Activated naive CD4-positive, alpha-beta T cell treated with anti-CD3 and anti-CD28 coated beads, Interleukin-2, amount 50 U/mL, for 72 hours (primary cell): ENCODE measurements at places on chromosomes 3 and 15. TPM values are rescaled to one million over a fixed set of nuclear protein-coding genes. Genes with fewer than 3 reads are reported as not detected.

The CSK gene
- total RNA-seq = 231 TPM

The BCL2A1 gene
- total RNA-seq = 79.8 TPM

The GOLGA6A gene
- total RNA-seq = not detected

The CLRN1 gene
- not detected for total RNA-seq

The TMA7 gene
- total RNA-seq = 168 TPM

The ZNF660 gene
- total RNA-seq = 1.1 TPM
